Upper lobe of left lung (tissue), 6 donors: ENCODE measurements at places on chromosomes 4 and X. TPM values are rescaled to one million over a fixed set of nuclear protein-coding genes. Genes with fewer than 3 reads are reported as not detected.

Gene DUSP21
- not detected for total RNA-seq

DNA sequence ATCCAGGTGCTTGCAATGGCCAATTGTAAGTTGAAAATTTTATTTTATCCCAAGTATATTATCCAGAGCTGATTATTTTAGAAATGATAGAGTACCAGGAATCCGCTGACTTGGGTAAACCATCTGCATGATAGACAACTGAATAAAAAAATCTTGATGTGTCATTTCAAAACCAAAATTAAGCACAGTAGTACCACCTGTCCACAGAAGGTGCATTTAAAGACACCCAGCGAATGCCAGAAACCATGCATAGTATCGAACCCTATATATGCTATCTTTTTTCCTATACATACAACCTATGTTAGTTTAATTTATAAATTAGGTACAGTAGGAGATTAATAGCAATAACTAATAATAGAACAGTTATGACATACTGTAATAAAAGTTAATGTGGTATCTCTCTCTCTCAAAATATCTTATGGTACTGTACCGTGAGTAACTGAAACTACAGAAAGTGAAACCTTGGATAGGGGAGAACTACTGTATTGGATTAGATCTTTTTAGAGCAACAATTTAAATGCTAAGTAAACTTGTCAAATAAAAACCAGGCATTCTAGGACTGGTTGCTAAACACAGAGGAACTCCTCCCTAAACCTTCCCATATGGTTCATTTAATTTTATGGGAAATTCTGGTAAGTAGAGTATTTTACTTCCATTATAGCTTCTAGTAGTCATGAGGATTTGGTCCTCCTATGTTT lies 6.2 kb downstream of the NEIL3 start:
- DNase-seq: no peak

DNA sequence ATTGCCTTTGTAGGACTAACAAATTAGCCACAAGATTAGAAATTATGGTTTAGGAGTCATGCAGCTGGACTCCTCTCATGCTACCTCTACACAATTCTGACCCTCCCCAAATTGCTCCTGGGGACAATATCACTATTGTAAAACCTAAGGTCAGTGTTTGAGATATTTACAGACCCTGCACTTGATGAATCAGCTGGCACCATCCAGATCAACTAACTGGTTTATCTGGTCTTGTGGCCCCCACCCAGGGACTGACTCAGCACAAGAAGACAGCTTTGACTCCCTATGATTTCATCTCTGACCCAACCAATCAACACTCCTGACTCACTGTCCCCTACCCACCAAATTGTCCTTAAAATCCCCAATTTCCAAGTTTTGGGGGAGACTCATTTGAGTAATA lies 192.4 kb downstream of the STPG2 start:
- DNase-seq: no peak

DNA sequence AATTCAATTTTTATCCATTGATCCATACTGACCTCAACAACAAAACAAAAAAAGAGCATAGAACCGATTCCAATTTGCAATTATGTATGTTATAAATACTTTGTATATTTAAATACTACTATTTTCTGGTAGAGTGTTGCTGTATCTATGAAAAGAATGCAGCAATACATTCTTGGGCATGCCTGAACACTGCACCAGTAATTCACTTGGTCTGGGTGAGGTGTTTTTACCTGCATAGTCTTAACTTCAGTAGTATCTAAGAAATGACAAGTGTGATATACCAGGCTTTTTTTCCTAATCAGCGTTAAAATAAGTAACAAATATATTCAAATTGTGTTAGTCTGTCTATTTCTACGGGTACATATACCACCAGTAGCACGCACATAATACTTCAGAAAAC lies 120.2 kb downstream of the KLHL13 start:
- DNase-seq: no peak
